ENCODE measurements at places on chromosomes 2 and 18.

- DNase-seq = no peak
Observed at GRCh38 chr2:59277671-59278070, 1036.5 kb upstream of the FANCL start.

DNA sequence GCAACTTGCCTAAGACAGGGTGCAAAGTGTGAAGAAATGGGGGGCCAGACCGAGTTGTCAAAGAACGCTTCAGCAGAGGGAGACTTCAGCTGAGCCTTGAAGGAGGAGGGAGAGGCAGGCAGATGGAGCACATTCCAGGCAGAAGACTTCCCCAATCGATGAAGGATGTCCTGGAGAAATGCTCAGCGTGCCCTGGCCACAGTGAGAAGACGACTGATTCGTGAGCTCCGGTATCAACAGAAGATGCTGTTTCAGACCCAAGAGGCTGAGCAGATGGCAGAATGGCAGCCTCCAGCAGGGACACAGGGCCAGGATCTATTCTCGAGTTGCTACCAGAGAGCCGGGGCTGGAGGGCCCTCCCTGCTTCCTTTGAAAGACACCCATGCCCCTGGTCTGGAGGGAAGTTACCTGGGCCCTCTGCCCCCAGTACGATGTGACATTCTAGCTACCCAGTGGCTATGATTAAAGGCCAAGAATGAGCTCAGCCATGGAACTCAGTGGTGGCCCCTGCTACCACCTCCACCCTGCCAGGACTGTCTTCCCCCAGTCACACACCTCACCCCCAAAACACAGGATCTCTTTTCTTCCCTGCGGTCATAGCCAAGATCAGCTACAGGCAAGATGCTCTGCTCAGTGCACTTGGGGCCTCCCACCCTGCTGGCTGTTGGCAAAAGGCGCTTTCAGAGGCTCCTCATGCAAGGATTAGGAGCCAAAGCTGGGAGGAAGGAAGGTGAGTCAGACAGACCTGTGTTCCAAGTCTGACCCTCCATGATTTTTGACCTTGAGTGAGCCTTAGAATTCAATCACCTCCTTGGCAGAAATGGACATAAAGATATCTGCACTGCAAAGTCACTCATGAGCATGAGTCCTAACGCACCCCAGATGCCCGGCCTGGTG lies 84.3 kb downstream of the TFCP2L1 start:
- DNase-seq = no peak

DNA sequence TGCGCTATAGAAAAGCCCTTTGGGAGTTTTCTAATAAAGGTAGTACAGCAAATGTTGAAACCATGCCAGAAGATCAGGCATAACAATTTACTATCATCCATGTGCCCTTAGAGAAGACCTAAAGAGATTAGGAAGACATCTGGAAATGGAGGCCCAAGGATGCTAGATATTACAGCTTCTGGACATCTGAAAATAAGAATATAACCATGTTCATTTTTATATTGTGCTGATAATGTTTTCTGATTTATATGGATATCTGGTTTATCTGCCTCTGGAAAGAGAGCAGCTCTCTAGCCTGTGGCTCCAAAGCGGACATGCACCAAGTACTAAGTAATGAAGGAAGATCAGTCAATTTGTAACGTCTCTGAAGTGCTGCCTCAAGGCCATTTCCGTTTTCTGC lies 478.0 kb upstream of the DDX18 start:
- no peak for DNase-seq

DNA sequence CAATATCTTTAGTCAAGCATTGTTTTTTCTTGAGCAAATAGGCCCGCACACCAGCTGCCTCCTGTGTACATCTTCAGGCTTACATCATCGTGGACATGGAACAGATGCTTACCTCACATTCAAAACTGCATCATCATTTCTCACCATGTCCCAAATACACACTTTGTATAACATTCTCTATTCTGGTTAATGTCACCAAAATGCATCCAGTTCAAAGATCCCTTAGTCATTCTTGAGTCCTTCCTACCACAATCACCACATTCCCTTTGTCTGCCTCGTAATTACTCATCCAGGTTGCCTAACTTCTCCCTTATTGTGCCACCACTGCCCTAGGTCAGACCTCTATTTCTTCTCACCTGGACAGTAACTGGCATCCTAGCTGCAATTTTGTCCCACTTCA lies 373.7 kb upstream of the GALNT5 start:
- no peak for DNase-seq

- no peak for DNase-seq
Observed at GRCh38 chr18:22543769-22544168, 126.1 kb upstream of the CTAGE1 start.

GRCh38 chr2:205193125-205193835 lies 489.0 kb upstream of the NRP2 start:
- no peak for DNase-seq

- no peak for DNase-seq
Observed at GRCh38 chr18:11511434-11512095, 97.8 kb upstream of the SLC35G4 start.

Data from iPS-NIHi11 (cell line).